CD4-positive, alpha-beta T cell treated with Interleukin-15 for 4 hours (primary cell): ENCODE measurements at places on chromosomes 6 and 20.
A peak's percentile ranks its signal among the peaks of the same experiment; 100 is the strongest.

DNA sequence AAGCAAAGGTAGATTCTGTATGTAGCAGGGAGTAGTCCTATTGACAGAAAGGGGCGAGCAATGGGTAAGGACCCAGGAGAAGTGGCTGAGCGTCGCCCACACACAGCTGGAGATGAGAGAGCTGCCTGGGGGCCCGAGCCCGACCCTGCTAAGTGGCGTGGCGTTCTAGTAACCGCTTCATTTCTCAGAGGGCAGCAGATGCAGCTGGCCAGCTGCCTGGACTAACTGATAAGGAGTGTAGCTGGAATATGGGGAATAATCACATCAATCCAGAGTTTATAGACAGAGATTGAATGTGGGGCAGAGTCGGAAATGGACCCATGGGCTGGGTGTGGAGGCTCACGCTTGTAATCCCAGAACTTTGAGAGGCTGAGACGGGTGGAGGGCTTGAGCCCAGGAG, 64.4 kb downstream of the EZR start:
- no peak for DNase-seq

- no peak for DNase-seq
Measured at GRCh38 chr6:89777455-89777854, 42.1 kb downstream of the MDN1 start.

- no peak for DNase-seq
Measured at GRCh38 chr6:105482921-105483320, 80.0 kb upstream of the PREP start.

- DNase-seq, result no peak
Measured at GRCh38 chr6:35140639-35141006, 516 bp downstream of the TCP11 start.

GRCh38 chr6:39899554-39900295, 34.5 kb downstream of the MOCS1 start:
- DNase-seq, result no peak

GRCh38 chr20:61444637-61445036, 192.6 kb downstream of the CDH4 start:
- DNase-seq, result no peak

DNA sequence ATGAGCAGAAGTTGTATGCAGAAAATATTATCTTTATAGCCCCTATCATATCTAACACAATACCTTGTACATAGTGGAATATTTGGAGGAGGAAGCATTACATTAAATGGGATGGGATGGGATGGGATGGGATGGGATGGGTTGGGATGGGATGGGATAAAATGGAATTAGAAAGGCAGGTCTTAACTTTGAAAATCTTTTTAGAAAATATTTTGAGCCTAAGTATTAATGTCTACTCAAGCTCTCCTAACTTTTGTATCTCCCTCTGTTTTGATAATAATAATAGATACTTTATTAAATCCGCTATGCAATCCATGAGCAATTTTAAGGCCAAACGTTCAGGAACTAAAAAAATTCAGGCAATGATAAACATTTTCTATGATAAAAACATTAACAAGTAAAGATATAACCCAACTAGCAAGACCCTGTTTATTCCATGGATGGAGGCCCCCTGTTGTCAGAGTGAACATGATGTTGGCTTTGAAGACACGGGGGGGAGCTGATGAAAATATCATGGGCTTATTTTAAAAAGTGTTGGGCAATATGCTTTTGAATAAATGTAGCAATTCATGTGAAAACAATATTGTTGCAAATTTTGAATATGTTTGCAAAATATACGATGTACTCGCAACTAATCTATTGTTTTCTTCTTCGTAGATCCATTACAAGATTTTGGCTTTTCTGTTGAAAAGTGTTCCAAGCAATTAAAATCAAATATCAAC, 35.9 kb downstream of the LY86 start:
- DNase-seq, result no peak

- DNase-seq, result no peak
Measured at GRCh38 chr6:23224540-23224939, 655.2 kb downstream of the HDGFL1 start.

- DNase-seq, result no peak
Measured at GRCh38 chr20:20370094-20370575, 2.2 kb downstream of the INSM1 start.

DNA sequence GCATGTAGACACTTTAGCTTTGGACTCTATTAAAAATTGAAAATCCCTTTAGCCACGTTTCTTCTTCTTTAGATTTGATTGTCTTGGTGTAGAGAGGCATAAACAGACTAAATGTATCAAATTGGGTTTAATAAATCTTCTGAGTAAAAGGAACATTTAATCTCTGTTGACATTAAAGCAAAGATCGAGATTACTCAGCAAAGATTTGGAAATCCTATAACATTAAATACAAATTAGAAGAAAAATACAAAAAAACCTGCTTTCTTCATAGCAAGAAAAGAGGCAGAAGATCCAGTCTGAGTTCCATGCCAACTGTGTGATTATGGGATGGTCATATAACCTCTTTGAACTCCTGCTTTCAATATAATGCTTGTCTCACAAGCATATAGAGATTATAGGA, 172.3 kb downstream of the GJA1 start:
- no peak for DNase-seq

DNA sequence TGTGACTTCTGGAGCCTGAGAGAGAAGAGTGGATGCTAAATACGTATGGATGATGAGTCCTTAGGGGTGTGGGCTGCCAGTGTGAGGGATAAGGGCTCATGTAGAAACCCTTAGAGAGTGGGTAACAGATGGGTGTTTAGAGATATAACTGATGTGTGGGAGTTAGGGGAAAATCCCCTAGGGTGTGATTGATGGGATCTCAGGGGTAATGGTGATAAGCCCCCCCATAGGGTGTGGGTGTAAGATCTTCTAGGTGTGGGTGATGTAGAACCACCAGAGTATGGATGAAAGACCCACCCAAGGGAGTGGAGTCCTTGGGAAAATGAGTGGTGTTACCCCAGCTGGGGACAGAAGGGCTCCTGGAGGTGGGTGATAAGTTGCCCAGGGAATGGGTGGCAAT, 26.3 kb downstream of the SLC12A5 start:
- DNase-seq, result no peak

GRCh38 chr6:11543919-11544518, 6.5 kb downstream of the TMEM170B start:
- DNase-seq, result no peak

DNA sequence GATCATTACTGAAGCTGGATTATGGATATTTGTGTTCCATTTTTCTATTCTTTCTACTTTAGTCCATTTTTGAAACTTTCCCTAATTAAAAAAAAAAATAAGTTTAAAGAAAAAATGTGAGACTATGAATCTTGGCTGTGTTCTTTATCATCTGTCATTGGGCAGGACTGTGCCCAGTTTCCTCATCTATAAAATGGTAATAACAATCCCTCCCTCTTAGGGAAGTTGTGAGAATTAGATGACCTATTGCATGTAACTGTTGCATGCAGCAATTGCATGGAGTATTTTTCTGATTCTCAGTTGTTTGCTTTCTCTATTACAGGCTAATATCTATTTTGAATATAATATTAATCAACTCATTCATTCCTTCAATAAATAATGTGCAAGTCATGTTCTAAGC, 108.2 kb upstream of the LOC128125822 start:
- no peak for DNase-seq

DNA sequence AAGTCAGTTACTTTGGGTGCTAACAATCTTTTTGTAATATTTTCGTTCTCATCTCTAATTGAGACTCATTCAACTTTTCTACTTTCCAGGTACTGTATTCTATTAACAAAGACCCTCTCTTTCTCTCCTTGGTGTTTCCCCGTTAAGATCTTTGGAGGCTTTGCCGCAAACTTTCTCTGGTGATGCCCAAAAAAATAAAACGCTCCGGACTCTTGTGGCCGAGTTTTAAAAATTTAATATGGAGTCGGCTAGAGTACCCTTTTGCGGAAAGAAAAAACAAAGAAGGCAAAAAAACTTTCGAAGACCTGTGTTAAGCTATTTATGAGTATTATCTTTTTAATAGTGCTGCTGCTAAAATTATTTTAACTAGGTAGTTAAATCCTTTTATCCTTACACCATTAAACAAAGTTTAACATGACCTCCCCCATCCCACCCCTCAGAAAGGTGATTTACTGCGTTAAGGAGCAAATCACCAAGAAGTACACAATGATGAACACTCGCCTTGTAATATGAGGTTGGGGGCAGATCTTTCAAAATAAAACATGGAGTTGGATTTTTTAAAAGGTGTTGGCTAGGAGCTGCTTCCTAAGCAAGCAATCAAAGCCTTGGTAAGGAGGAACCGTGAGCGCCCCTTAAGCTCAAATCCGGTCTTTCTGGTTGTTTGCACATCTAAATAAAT, 10.0 kb downstream of the SIM1 start:
- DNase-seq, result no peak

DNA sequence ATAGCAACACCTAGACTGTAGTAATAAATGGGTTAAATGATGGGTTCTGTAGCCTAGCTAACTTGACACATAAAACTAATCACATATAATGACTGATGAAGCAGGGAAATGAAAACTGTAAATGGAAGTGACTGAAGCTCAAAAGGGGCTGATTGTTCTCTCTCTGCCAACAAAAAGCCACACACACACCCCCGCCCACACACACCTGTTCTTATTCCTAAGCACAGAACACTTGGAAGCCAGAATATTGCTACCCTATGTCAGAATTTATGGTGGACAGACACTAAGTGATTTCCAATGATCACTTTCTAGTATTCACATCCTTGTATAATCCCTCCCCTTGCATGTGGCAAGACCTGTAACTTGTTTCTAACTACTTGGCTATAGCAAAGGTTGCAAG, 603.5 kb downstream of the UTRN start:
- no peak for DNase-seq

- no peak for DNase-seq
Measured at GRCh38 chr6:31842053-31842452, 14.5 kb downstream of the HSPA1B start.

GRCh38 chr6:6803180-6803977, 214.9 kb downstream of the LY86 start:
- no peak for DNase-seq

DNA sequence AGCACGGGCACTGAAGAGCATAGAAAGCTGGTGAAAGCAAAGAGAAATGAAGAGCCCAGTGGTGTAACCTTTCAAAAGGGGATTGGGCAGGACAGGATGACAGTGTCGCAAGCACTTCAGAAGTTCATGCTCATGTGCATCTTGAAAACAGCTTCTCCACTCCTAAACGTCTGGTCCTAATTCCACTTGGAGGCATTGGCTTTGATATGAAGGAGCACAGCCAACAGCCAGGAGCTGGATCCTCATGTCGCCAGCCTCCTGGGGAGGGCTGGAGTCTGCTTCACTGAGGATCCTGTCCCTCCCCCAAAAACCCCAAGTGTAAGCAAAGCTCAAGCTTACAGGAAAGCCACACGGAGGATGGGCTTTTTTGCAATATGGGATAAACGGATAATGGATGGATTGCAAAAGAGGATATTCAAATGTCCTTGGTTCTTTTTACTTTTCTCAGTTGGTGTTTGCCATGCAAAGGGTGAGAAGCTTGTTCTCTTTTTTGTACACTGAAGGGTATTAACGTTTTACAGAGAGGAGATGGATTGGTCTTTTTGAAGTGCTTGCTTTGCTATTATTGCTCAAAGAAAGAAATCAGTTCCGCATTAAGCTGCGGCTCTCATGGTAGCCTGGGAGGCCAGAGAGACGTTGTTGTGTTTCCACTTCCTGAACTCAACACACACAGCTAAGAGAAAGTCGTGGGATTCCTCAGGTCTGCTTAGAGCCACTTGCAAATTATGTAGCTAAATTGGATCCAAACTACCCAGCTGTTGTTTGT, 92.2 kb downstream of the SIM1 start:
- DNase-seq, result no peak

DNA sequence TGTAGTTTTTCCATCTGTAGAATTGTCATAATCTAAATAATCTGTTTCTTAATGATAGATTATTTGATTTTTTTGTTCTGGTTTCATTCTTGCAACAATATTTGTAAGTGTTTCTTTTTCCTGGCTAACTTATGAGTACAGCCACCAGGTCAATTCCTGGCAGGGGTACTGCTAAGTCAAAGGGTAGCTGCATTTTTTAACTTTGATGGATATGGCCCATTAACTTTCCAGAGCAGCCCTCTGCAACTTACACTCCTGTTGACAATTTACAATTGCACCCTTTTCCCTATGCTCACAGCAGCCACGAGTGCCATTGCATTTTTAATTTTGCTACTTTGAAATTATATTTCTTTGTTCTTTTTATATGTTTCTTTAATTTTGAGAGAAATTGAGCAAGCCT, 209.3 kb upstream of the CST7 start:
- no peak for DNase-seq

- peak; percentile 5 for DNase-seq
Measured at GRCh38 chr6:28537509-28538140, 11.9 kb downstream of the GPX5 start.

DNA sequence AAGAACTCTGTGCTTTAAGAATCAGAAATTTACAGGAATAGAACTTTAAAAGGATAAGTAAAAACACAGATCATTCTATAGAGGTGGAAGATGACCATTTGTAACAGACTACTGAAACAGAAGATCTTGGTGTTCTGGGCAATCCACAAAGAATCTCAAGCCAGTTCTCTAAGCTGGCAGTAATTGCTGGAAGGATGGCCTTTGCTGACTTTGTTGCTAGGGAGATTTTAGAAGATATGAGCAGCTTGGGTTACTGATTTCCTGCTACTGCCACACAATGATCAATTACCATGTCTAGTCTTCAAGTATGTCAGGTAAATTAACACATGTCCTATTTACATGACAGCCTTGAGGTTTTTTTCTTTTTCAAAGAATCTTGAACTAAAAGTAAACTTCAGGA, 31.1 kb downstream of the SNAP91 start:
- no peak for DNase-seq

GRCh38 chr6:147169529-147169928, 34.7 kb upstream of the STXBP5 start:
- no peak for DNase-seq

GRCh38 chr6:122081921-122082320, 317.5 kb upstream of the HSF2 start:
- no peak for DNase-seq

DNA sequence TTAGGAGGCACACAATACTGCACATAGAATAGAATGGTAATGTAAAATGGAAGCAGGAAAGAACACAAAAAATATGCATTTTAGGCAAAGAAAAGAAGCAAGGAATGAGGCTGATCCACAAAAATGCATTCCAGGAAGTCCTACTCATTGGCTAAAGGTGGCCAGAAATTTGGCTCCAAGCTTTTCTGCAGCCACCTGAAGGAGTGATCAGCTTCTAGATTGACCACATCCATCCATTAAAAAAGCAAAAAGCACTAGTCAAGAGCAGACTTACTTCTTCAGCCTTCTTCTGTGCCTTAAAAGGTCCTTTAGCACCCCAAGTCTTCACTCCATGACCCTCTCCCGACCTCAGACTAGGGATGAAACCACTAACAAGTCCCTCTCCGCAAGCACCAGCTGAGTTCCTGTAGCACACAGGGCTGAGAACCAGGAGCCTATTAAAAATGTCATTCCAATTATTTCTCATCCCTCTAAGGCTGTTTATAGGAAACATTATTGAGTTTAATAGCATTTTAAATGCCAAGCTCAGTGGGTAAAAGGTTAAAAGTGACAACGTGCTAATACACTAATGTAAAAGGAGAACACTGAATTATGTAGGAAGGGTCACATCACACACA, 36.5 kb downstream of the TRAM2 start:
- DNase-seq, result no peak

- DNase-seq, result no peak
Measured at GRCh38 chr20:11851646-11852045, 66.0 kb upstream of the BTBD3 start.

- DNase-seq, result no peak
Measured at GRCh38 chr20:46099491-46100287, 9.9 kb upstream of the NCOA5 start.
